ENCODE measurements at places on chromosomes 4 and X.

- no peaks in the 10 kb centered on the region for H3K4me1 ChIP-seq
- no peak overlapping the region for H3K27ac ChIP-seq
- no peaks in the 10 kb centered on the region for H3K36me3 ChIP-seq
Observed at GRCh38 chr4:127174616-127175015, 458.1 kb upstream of the INTU start.

DNA sequence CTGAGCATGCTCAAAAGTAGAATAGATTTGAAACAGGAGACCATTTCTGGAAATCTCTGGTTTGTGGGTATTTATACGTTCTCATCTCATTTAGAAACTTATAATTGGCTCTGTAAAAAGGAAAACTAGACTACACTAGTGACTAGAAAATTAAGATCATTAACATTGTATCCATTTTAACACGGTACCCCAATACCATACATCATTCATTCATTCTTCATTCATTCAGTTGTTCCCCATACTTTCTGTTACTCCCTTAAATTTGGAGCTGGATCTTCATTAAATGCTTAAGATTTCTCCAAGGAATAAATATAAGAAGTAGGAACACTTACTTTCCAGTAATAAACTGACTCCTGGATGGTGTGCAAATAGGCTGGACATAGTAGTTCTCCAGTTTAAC lies 1.3 kb downstream of the ARSJ start:
- H3K27me3 ChIP-seq = no peaks in the 10 kb centered on the region
- no peaks in the 10 kb centered on the region for H3K36me3 ChIP-seq
- H3K27ac ChIP-seq = peak overlapping the region; percentile 86
- no peak for DNase-seq
- H3K4me3 ChIP-seq = peak overlapping the region; percentile 84

GRCh38 chr4:96955691-96956090 lies 1115.8 kb downstream of the PDHA2 start:
- H3K27me3 ChIP-seq = no peaks in the 10 kb centered on the region
- no peaks in the 10 kb centered on the region for H3K36me3 ChIP-seq
- no peak overlapping the region for H3K4me3 ChIP-seq

- H3K4me3 ChIP-seq = no peak overlapping the region
- H3K36me3 ChIP-seq = no peaks in the 10 kb centered on the region
- H3K4me1 ChIP-seq = no peaks in the 10 kb centered on the region
- no peaks in the 10 kb centered on the region for H3K27me3 ChIP-seq
Observed at GRCh38 chr4:17773135-17773698, 8.2 kb downstream of the FAM184B start.

- no peak overlapping the region for H3K4me3 ChIP-seq
- no peak for DNase-seq
- H3K36me3 ChIP-seq = no peaks in the 10 kb centered on the region
- no peak overlapping the region for H3K27ac ChIP-seq
Observed at GRCh38 chr4:11293866-11294265, 134.8 kb downstream of the HS3ST1 start.

- H3K4me1 ChIP-seq = no peaks in the 10 kb centered on the region
- no peaks in the 10 kb centered on the region for H3K27me3 ChIP-seq
- no peak for DNase-seq
- no peak overlapping the region for H3K4me3 ChIP-seq
- H3K36me3 ChIP-seq = no peaks in the 10 kb centered on the region
Observed at GRCh38 chrX:45775468-45775867, 574.8 kb upstream of the DIPK2B start.

DNA sequence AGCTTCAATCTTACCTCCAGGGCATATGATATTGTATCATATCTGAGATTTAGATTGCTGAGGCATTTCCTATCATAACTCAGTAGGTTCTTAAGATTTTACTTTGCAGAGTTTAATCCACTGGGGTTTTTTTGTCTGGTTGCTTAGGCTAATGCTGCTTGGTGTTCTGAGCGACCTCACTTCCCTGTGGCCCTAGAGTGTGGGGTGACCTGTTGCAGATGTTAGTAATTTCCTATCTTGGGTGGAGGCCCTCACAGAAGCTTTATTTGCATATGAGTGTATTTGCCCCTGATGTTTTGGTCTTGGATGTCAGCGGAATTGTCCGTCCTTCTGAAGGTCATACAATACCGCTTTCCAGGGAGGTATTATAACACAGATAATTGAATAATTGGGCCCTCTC lies 137.1 kb downstream of the NDST3 start:
- H3K27me3 ChIP-seq = no peaks in the 10 kb centered on the region
- no peak overlapping the region for H3K27ac ChIP-seq
- DNase-seq = no peak
- no peaks in the 10 kb centered on the region for H3K4me1 ChIP-seq

- no peak overlapping the region for H3K27ac ChIP-seq
- H3K36me3 ChIP-seq = no peaks in the 10 kb centered on the region
- H3K4me3 ChIP-seq = no peak overlapping the region
- no peaks in the 10 kb centered on the region for H3K4me1 ChIP-seq
- H3K27me3 ChIP-seq = no peaks in the 10 kb centered on the region
Observed at GRCh38 chrX:84475101-84475500, 27.2 kb downstream of the HDX start.

DNA sequence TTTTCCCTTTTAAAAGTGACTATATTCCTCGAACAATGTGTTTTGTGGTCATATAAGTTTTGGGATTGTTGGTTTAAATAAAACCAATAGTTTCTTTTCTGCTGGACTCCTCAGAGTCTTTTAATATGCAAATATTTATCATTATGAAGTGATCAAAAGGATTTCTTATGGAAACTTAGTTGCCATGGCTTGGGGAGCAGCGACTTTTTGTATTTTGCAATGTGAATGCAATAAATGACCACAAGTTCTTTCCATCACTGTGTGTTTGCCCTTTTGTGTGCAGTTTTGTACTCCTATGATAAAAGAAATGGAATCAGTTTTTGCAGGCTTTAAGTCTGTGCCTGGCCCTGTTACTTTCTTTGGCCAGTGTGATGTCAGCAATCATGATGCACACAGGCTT lies 68.5 kb upstream of the NUDT6 start:
- H3K27me3 ChIP-seq = no peaks in the 10 kb centered on the region

DNA sequence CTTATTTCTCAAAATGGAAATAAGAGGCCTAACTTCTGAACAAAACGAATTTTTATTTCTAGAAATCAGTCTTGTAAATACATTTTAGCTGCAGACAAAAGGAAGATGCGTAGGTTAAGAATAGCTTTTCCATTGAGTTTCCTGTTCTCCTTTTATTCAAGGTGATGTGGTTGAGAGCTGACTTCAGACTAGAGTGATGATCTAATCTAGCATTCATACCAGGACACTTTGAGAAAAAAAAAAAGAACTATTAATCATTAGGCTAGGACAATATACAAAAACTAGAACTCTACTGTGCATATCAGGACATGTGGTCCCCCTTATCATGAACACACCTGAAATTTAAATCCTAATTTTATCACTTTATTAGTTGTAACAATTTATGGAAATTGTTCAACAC lies 884.5 kb upstream of the EPHA5 start:
- no peaks in the 10 kb centered on the region for H3K27me3 ChIP-seq
- no peaks in the 10 kb centered on the region for H3K36me3 ChIP-seq
- DNase-seq = no peak

- H3K4me1 ChIP-seq = no peaks in the 10 kb centered on the region
- H3K27me3 ChIP-seq = no peaks in the 10 kb centered on the region
- DNase-seq = no peak
Observed at GRCh38 chrX:82734140-82734539, 774.0 kb upstream of the POU3F4 start.

DNA sequence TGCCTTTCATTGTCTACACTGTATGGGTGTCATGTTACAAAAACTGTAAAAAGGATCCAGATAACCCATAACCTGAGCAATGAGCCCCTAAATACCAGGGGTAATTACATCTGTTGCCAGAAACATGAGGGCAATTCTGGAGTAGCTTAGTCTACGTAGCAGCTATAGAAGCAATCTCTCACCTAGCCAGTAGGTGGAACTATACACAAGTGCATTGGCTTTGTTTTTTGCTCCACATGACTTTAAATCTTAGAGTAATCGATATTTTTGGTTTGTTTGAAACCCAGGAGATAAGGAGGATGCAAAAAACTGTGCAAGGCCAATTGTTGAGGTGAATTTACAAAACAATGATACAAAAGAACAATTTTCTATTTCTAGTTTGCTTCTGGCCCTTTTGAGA lies 57.5 kb downstream of the GPR82 start:
- H3K4me1 ChIP-seq = no peaks in the 10 kb centered on the region
- DNase-seq = peak; percentile 22
- H3K27me3 ChIP-seq = no peaks in the 10 kb centered on the region
- no peak overlapping the region for H3K4me3 ChIP-seq

GRCh38 chr4:19592391-19592790 lies 659.3 kb upstream of the SLIT2 start:
- H3K27ac ChIP-seq = no peak overlapping the region
- H3K4me3 ChIP-seq = no peak overlapping the region
- H3K4me1 ChIP-seq = no peaks in the 10 kb centered on the region

All from kidney (tissue), 22 donors.